ENCODE measurements at places on chromosomes 16 and 17.

- DNase-seq: no peak
These were observed 930 bp downstream of the CHMP1A start for GRCh38 chr16:89656435-89657121.

DNA sequence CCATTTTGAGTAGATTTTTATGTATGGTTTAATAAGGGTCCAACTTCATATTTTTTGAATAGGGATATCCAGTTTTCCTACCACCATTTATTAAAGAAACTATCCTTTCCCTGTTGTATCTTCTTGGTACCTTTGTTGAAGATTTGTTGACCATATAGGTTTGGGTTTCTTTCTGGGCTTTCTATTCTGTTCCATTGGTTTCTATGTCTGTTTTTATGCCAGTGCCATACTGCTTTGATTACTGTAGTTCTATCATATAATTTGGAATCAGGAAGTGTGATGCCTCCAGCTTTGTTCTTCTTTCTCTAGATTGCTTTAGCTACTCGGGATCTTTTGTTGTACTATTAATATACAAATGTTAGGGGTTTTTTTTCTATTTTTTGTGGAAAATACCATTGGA, 46.5 kb downstream of the PPM1E start:
- no peak for DNase-seq

- no peak for DNase-seq
These were observed 11.1 kb upstream of the RNF112 start for GRCh38 chr17:19399750-19400450.

GRCh38 chr17:72733619-72734282, 358.7 kb downstream of the SLC39A11 start:
- no peak for DNase-seq

- no peak for DNase-seq
These were observed 335 bp downstream of the TMEM11 start for GRCh38 chr17:21213638-21214014.

DNA sequence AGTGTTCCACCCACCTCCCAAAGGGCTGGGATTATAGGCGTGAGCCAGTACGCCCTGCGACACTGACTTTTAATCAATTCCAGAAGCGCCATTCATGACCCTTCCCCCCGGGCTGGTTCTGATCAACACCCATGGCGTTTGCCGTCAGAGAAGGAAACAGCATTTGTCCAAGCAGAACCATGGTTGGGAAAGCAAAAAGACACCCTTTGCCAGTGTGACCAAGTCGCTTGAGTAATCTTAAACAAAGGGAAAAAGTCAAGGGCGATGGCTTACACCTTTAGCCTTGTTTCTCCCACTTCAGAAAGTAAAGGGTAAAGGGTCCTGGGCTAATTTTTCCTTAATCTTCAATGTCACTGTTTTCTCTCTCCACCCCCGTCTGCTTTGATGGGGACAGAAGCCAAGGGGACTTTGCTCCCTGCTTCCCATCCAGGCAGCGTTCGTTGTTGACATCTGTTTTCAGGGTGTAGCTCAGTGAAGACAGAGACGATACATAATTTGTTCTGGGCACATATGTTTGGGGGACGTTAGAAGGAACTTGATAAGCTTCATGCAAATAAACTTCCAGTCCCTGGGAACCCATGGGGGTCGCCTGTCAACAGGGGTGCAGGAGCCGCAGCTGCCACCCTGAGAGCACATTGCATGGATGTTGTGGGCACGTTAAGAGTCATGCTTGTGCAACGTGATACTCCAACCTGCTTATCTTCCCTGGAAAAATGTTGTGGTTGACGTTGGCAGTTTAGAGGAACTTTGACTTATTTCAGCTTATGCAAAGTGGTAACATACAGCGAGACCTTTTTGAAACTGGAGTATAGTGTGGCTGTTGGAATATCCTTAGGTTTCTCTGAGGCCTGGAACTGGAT, 50.6 kb upstream of the TANGO6 start:
- peak; percentile 14 for DNase-seq

DNA sequence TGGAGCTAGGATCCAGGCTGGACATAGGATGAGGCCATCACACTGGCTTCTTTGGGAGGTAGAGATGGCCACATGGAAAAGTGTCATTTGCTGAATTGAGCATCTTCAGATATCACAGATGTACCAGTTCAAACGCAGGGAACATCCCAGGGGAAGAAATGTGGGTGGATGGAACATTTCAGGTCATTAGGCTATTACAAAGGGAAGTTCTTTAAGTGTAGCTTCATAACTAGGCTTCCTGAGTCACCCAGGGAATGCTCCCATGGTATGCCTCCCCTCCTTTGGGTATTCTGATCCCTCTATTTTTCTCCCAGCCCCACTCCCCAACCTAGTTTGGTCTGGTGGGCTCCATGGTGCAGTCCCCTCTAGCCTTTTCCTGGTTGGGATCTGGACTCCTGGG, 69.8 kb upstream of the IRX3 start:
- DNase-seq: no peak

DNA sequence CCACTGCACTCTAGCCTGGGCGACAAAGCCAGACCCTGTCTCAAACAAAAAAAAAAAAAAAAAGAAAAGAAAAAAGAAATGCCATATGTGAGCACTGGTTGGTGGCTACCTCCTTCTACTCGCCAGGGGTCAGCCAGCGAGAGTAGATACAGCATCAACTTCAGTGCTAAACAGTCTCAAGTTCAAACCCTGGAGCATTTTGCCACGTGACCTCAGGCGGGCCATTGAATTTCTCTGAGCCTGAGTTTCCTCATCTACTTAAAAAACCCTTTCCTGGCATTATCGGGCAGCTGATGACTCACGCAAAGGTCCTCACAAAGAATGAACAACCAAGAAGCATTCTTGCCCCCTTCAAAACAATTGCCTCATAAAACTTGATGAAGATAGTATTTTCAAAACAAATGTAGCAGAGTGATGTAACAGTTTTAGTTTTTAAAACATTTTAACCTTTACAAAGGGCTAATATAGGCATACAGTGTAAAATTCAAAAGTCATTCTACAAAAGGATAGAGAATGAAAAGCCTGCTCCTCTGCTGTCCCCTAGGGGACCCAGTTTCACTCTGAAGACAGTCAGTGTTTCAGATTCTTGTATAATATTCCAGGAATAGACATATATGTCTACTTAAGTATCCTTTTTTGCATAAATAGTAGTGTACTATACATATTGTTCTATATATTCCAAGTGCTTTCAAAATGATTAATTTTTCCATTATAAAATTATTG, 28.4 kb downstream of the DNAH2 start:
- DNase-seq: peak; percentile 64

DNA sequence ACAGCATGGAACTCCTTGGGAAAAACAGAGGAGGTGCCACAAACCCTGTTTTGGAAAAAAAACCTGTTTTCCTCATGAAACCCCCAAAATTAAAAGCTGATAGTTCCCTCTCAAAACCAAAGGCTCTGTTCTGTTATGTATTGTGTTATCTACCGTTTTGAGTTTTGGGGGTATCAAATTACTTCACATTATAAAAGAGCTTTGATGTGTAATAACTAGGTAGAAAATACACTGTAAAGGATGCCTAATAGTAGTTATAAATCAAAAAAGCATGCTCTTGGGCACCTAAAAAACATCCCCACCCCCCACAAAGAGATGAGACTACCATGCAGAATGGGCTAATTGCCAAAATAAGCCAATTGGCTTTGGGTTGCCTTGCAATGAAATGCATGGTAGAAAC, 30.8 kb downstream of the C16orf54 start:
- DNase-seq: no peak

DNA sequence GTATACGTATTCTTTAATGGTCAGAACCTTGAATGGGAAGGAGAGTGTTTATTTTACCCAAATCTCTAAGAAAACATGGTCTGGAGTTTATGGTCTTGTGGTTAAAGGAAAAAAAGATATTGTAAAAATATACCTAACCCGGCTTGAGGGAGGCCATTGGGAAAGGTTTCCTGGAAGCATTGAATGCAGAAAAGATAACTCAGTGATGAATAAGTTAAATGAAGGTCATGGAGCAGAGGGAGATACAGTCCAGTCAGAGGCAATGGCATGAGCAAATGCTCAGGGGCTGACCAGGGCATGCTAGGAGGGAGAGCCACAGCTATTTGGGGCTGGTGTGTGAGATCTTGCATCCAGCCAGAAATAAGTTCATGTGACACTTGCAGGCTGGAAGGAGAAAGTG, 430.4 kb upstream of the CDH5 start:
- no peak for DNase-seq

GRCh38 chr17:18961634-18962493, 9.9 kb downstream of the SLC5A10 start:
- DNase-seq: no peak

- DNase-seq: no peak
These were observed 97.9 kb downstream of the HS3ST3B1 start for GRCh38 chr17:14398766-14399165.

DNA sequence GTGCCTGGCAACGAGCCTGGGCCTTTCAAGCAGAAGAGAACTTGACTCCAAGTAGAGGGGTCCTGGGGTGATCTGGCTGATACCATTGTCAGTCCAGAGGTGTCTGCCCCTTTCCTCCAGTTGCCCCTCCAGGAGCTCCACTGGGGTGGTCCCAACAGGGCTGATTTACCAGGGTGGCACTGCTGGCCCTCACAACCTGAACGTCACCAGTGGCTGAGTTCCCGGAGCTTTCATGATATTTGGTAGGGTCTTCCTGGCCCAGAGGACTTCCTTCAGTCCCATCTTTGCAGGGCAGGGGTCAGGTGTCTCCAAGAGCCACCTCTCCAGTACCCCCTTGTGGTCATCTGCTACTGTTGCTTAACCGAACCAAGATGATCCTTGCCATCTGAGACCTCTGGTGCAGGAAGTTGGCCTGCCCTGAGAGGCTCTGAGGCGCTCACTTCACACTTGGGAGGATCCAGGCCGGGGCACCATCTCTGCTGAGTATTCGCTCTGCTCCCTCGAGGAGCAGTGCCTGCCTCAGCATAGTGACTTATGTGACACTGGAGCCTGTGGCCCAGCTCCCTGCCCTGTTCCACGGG, 3.5 kb downstream of the LIMD2 start:
- no peak for DNase-seq

DNA sequence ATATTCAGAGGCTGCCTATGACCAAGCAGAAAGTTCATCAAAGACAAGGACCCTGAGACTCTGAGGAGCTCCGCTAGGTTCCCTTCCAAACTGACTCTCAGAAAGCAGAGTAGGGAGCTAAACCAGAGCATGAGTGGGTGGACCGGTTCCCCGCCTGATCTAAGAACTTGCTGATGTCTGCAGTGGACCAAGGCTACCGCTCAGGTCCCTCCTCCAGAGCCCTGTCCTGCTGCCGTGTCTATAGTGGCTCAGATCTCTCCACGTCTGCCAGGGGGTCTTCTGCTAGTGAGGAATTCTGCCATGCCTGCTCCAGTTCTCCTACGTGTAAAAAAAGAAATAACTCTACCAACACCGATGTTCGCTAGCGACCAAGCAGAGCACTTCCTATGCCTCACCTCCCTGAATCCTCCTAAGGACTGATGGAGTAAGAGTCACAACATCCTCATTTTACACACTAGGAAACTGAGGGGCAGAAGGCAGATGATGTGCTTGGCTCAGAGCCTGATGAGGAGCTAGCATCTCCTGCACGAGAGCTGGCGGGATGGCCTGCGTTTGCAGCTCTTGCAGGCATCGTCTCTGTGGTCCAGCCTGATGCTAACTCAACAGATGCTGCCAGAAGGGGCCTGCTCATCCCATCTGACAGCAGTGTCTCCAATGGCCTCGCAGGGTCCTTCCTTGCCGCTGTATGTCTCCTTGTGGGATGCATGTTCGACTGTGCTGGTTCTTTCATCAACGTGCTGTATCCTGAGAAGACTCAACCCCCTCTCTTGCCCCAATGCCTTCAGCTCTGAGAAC, 265.5 kb downstream of the C16orf95 start:
- DNase-seq: no peak

All from amniotic stem cell (primary cell).